RWPE1 (cell line): ENCODE measurements at places on chromosomes 5 and 9.

GRCh38 chr5:63573380-63573779 lies 388.9 kb downstream of the HTR1A start:
- no peak for DNase-seq

- no peak for DNase-seq
These were observed 249.6 kb downstream of the AOPEP start for GRCh38 chr9:94976077-94976476.

DNA sequence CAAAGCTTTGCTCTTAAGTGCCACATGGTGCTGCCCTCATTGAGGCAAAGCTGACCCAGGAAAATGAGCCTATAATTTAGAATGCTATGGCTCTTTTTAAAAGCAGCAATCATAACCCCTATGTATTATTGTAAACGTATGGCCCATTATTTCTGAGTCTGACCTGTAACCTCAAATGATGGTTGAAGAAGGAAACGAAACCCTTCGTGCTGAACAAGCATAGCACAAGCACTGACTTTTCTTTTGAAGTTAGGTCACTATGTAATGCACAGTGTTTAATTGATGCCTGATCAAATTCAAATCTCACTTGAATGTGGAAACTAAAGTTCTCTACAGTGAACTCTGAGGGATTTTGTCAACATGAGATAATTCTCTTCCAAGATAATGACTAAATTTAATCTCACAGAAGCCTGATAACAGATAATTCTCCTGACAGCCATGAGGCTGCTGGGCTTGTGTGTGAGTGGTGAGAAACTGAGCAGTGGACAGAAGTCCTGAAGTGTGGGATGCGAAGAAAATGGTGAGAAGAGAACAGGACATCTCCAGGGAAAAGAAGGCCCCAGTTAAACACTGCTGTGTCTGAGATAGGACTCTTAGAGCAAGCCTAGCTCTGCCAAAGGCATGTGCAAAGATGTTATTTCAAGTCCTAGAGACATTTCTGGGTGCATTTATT lies 226.9 kb downstream of the MAN2A1 start:
- no peak for DNase-seq

GRCh38 chr5:139027150-139027549 lies 152.0 kb upstream of the LRRTM2 start:
- DNase-seq, result no peak

DNA sequence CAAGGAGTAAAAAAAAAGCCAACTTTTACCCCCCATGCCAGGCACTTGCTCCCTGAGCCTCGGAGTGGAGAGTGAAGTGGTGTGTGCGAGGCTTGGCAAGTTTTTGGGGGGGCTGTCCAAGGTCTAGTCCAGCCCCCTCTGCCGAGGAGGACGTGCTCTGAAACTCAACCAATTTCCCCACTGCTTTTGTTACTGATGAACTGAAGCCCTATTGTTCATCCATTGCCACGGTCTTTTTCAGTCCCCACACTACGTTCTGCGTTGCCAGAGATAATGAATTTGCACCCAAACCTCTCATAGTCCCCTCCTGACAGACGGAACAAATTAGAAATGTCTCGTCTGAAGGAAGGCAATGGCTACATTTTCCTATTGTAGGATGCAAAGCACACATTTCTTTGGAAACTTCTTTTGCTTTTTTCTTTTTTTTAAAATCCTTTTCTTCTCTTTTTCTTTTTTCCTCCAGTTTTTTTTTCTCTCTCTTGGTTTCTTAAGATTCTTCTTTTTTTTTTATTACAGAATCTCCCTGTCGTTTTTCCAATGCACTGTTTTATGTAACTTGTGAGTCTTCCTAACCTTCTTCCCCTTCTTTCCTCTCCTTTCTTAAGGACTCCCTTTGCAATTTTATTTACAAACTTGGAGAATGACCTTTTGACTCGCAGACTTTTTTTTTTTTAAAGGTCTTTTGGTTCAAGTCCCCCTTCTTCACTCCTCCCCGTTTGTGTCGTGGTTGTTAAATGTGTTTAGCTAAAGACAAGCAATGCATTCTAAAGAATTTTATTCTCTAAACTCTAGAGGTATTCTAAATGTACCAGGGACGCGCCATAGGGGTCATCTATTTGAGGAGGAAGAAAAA lies 209.5 kb downstream of the MEF2C start:
- DNase-seq, result no peak

- peak; percentile 86 for DNase-seq
These were observed 32.9 kb downstream of the NDST1 start for GRCh38 chr5:150540615-150541396.

DNA sequence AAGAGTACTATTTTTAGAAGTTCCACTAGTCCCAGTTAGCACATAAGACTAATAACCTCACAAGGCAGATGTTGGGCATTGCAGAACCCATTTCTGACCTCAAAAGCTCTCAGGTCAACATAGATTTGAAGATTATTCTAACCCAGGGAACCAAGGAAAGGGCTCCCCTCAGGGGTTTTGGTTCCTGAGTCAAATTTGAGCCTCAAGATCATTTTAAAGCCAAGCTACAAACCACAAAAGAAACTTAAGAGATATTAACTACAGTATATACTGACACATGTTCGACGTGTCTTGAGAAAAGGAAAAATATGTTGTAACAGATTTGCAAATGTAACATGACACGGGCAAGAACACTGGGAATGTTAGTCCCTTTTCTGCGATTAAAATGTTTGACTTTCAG lies 88.6 kb downstream of the GNAQ start:
- no peak for DNase-seq

GRCh38 chr9:131800843-131801242 lies 61.0 kb upstream of the RAPGEF1 start:
- DNase-seq, result no peak

DNA sequence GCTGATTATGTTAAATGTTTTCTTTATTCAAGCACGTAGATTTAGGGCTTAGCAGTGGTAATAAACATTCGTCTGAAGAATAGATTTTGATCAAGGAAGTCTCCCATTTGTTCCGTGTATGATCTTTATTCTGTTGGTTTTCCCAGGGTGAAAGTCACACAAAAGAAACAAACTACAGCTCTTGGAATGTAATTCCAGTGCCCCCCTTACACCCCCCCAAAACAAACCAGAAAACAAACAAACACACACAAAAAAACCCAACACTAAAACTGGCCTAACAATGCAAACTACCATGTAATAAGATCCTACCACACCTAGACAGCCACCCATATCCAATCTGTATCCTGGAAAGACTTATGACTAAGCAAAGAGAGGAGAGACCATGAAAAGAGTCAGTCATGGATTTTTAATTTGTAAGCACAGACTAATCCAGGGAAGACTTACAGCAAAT lies 196.2 kb upstream of the ELL2 start:
- DNase-seq, result no peak

GRCh38 chr5:16776611-16777251 lies 159.4 kb downstream of the MYO10 start:
- no peak for DNase-seq

- DNase-seq, result no peak
These were observed 3.7 kb upstream of the DNAJC25 start for GRCh38 chr9:111627260-111627963.

DNA sequence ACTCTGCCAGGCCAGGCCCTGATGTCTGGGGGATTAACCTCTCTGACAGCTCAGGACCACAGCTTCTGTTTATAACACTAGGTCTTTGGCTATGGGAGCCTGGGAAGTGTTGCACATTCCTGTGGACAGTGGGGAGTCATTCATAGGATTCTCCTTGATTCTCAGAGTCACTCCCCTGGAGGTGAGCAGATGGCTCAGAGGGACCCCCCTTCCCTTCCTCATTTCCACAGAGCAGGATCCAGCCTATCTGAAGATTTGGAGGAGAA lies 60.2 kb downstream of the NRG2 start:
- no peak for DNase-seq

- no peak for DNase-seq
These were observed 54.1 kb downstream of the IL31RA start for GRCh38 chr5:55905251-55905650.

DNA sequence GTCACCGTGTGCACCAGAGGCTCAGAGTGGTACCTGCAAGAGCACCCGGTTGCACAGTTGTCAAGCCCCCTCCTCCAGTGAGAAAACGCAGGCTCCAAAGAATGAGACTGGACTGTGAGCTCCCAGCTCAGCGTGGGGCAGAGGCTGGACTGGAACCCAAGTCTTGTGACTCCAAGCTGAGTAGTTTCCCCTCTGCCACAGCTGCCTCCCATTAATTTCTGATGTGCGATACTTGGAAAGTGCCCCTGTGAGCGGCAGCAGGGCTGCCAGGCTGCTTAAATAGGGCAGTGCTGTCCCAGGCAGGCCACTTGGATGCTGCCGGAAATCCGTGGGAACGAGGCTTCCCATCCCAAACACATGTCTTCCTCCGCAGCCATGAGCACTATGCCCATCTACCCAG lies 62.2 kb upstream of the ANGPTL2 start:
- no peak for DNase-seq

DNA sequence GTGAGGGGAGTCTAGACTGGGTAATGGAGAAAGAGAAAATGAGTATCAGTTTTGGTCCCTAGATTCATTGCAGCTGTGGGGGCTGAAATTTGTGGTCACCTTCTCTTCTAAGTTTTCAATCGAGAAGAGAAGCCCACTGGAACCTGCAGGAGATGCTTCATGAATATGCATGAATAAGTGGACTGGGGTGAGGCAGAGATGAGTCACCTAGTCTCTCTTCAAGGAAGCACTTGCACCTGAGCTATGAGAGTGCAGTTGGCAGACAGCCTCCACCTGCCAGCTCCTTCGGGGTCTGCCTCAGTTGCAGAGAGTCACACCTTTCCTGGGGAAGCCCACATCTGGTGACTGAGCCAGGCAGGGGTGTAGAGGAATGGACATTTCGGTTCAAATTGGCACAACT lies 69.1 kb downstream of the ZNF366 start:
- peak; percentile 68 for DNase-seq

GRCh38 chr9:5481322-5482040 lies 28.9 kb upstream of the PDCD1LG2 start:
- DNase-seq, result no peak

DNA sequence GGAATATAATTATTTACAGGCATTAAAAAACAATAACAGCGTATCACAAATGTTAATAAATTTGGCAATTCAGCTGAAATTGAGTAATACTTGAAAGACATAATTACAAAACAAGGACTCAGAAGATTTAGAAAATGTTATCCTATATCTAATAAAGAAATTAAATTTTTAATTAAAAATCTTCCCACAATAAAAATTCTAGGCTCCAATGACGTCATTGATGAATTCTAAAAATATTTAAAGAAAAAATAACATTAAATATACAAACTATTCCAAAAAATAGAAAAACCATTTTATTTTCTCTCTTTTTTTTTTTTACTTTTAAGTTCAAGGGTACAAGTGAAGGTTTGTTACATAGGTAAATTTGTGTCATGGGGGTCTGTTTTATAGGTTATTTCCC lies 161.5 kb downstream of the ADAMTS6 start:
- DNase-seq, result no peak

DNA sequence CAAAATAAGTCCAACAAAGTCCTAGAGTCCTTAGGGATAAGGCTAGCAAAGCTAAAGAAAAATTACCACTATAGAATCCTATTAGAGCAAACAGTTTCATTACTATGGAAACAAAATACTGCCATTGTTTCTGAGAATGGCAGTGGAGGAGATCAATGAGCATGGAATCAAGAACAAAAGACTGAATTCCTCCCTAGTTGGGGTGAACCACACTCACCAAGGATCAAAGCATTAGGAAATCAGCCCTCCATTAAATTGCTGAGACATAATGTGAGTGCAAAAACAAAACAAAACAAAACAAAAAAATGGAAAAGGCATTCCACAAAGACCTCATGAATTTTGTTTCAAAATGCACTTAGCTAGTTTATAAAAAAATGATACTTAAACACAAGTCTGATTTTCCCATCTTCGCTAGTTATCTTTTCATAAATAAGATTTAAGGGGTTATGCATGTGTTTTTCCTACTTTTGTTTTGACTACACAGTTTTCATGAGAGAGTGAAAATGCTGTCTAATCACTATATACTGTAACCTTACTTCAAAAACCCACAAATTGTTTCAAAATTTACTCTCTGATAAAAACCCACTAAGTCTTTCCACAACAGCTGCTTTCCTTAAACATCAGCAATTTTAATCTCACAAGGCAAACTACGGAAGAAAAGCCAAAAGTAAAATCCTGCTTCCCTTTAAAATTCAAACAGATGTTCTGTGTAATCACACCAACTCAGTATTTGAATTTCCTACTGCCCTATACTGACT lies 9.7 kb downstream of the SERINC5 start:
- peak; percentile 50 for DNase-seq

GRCh38 chr5:68924481-68925145 lies 169.2 kb upstream of the SLC30A5 start:
- no peak for DNase-seq

DNA sequence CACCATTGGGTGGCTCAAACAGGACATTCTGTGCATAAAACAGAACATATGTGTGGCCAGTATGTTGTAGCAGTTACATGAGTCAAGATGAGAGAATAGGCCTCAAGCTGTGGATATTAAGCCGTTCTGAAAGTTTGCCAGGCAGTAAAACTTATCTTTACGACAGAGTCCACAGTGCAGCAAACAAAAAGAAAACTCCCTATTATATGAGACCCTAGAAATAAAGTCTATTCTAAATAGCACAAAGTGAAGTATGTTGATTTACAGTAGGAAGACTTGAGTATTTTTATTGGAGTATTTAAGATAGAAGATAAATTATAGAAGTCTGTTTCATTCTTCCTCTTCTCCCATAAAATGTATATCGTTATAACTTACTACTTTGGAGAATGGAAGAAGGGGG lies 271.5 kb downstream of the ADGRV1 start:
- DNase-seq, result no peak

GRCh38 chr5:172716796-172717313 lies 54.1 kb downstream of the DUSP1 start:
- peak; percentile 82 for DNase-seq
